SJSA1 (cell line): ENCODE measurements at places on chromosomes 11 and 22. TPM values are rescaled to one million over a fixed set of nuclear protein-coding genes. Genes with fewer than 3 reads are reported as not detected.

GRCh38 chr11:312092-312816 is 1.6 kb upstream of the IFITM1 start:
- DNase-seq, result no peak

DNA sequence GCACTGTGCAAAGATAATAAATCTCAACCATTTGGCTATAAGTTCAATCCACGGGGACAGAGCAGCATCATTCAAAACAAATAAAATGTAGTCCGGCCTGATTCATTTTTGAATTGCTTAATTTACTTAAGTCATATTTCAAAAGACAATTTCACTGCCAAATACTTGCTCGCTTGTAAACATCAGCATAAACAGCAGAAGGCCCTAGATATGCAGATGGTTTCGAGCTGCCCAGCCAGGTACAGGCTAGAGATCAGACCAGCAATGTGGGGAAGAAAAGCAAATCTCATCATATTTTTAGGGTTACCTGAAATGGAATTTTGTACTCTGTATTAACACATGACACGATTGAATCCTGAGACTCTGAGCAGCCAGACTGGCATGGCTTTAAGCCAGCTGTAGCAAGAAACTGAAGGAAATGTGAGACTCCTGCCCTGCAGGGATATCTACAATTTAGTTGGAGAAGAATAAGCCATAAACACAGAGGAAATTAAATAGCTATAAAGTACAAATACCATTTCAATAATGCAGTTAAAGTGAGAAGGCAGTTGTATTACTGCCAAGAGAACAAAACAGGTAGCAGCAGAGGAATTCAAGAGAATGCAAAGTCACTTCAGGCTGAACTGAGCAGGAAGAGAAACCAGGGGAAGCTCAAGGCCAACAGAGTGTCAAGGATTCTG is 440.3 kb downstream of the ETS1 start:
- no peak for DNase-seq

- no peak for DNase-seq
Measured at GRCh38 chr11:7690648-7691047, 15.6 kb downstream of the OVCH2 start.

DNA sequence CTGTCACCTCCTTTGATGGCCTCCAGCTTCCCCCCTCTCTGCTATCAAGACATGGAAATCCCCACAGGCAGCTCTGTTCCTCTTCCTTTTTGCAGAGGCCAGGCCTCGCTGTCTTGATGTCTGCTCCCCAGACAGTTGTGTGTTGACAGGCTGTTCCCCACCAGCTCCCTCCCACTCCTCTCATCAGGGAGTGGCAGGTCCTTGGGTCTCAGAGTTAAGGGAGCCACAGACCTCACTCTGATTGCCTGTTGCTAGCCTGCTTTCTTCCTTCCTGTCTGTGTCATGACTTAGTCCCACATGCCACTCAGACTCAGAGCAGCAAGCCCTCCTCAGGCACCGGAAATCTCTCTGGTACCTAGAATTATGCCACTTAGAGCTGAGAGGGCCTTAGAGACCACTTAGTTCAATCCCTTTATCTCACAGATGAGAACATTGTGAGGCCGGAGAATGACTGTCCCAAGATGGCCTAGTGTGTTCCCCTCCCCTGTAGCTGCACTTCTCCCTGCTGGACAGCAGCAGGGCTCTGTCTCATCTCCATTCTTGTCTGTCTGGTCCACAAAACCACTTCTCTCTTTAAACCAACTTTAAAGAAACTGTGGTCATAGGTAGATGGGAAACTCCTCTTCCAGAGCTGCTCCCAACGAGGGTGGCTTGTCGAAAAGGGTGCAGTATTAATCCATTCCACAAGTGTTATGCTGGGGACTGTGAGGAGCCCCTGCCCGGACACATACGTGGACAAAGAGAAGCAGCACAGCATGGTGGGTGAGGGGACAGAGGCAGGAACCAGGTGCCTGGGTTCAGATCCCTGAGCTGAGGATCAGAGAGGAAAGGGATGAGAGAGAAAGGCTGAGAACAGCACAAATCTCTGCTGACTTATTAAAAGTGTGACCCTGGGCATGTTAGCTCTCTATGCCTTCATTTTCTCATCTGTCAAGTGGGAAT is 4.2 kb downstream of the AMPD3 start:
- DNase-seq, result no peak

DNA sequence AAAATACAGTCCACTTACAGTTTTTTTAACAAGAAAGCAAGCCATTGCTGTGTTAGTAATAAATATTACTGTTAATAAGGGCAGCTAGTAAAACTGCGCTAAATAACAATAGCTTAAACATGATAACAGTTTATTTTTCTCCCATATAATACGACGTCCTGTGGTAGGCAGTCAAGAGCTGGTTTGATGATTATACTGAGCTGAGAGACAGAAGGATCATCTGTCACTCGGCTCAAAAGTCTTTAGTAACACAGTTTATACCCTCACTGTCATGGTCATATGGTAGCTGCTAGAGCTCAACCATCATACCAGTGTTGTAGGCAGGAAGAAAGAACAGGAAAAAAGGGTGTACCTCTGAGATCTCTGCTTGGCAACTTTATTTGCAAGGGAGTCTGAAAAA is 29.1 kb upstream of the ANGPTL5 start:
- DNase-seq, result no peak

- no peak for DNase-seq
Measured at GRCh38 chr11:61587541-61587941, 6.7 kb upstream of the SYT7 start.

- no peak for DNase-seq
Measured at GRCh38 chr11:86108191-86108590, 39.3 kb upstream of the PICALM start.

GRCh38 chr11:131889146-131889577 is 518.7 kb downstream of the NTM start:
- DNase-seq, result peak; percentile 89

Gene ARHGAP20
- total RNA-seq, result 1.1 and 2.2 TPM in 2 replicates

Gene KDM4E
- total RNA-seq, result not detected in 2 replicates

Gene C11orf91
- not detected in 2 replicates for total RNA-seq

Gene CYP2D6
- total RNA-seq, result 0.05 TPM in 1 of 2 replicates, not detected in the other

Gene MMP8
- total RNA-seq, result not detected in 2 replicates

Gene MMP13
- total RNA-seq, result not detected in 2 replicates

Gene C11orf87
- 0.78 TPM in 1 of 2 replicates, not detected in the other for total RNA-seq

Gene SLC1A2
- total RNA-seq, result 0.56 TPM in 1 of 2 replicates, not detected in the other

Gene KCNA4
- total RNA-seq, result not detected in 2 replicates

Gene FXYD2
- not detected in 2 replicates for total RNA-seq

Gene MPST
- 37.3 and 38.3 TPM in 2 replicates for total RNA-seq
